Right renal cortex interstitium (tissue), 3 donors: ENCODE measurements at places on chromosomes 3 and 15.

- DNase-seq, result no peak
Measured at GRCh38 chr3:51044982-51045381, 340.1 kb upstream of the MANF start.

GRCh38 chr15:72492733-72493132 lies 18.6 kb downstream of the ARIH1 start:
- no peak for DNase-seq

DNA sequence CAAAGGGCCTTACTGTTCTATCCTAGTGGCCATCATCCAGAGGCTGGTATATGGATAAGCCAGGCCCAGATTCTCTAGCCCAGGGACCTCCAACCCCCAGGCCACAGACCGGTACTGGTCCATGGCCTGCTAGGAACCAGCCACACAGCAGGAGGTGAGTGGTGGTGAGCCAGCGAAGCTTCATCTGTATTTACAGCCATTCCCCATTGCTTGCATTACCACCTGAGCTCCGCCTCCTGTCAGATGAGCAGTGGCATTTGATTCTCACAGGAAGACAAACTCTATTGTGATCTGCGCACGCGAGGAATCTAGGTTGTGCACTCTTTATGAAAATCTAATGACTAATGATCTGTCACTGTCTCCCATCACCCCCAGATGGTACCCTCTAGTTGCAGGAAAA lies 30.1 kb upstream of the TPM1 start:
- DNase-seq, result no peak

DNA sequence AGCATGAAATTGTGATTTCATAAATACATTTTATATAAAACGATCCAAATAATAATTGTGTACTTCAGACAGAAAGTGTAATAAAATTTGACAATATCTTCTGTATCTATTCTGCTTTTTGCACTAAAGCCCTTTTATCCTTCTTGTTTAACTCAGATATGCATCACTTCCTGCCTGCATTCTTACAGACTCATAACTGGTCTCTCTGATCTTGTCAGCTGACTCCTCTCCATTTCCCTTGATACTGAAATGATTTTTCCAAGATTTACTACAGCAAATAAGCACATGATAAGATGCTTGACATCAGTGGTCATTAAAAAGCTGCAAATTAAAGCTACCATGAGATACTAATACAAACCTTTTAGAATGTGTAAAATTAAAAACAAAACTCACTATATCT lies 25.3 kb upstream of the SI start:
- DNase-seq, result no peak

GRCh38 chr3:55491296-55491816 lies 4.2 kb upstream of the WNT5A start:
- no peak for DNase-seq

- DNase-seq, result no peak
Measured at GRCh38 chr3:27458929-27459328, 25.3 kb downstream of the SLC4A7 start.

DNA sequence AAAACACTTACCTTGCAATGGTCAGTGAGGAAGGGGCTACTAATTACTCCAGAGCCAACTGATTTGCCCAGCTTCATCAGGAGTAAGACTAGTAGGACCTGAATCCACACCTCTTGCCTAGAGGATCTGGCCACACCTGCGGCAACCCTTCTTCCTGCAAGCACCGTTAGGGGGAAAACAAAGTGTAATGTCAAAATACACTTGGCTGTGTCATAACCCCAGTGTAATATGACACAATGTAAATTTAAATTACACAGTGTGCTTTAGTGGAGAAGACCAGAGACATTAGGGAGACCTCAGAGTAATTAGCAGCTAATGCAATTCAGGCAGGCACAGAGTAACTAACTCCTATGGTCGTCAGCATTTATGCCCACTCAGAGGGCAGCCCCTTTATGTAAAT lies 308.5 kb upstream of the ARRDC4 start:
- DNase-seq, result no peak

DNA sequence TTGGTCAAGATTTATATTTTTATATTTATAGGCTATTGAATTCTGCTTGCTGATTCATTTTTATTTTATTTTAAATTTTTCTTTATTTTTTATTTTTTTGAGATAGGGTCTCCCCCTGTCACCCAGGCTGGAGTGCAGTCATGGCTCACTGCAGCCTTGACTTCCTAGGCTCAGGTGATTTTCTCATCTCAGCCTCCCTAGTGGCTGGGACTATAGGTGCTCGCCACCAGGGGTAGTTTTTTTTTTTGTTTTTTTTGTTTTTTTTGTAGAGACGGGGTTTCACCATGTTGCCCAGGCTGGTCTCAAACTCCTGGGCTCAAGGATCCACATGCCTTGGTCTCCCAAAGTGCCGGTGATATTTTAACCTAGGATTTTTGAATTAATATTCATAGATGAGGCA lies 31.2 kb downstream of the NR2E3 start:
- no peak for DNase-seq
